Esophagus mucosa (tissue), 1 donor: ENCODE measurements at places on chromosomes 11 and 22. TPM values are rescaled to one million over a fixed set of nuclear protein-coding genes. Genes with fewer than 3 reads are reported as not detected.

- peak; percentile 90 for ATAC-seq
Measured at GRCh38 chr11:112163875-112164685, at the start of gene IL18. Gene IL18 (minus strand): TSS chr11:112164094. CDS start chr11:112155053, 9,041 bp downstream.

Gene BTG4
- total RNA-seq = not detected

- ATAC-seq = no peak
Measured at GRCh38 chr11:103652013-103652412, 384.4 kb upstream of the DDI1 start.

GRCh38 chr11:73229321-73229895 lies 11.3 kb downstream of the P2RY2 start:
- no peak for ATAC-seq

- no peak for ATAC-seq
Measured at GRCh38 chr11:6755303-6755952, 16.3 kb downstream of the OR2AG2 start.

DNA sequence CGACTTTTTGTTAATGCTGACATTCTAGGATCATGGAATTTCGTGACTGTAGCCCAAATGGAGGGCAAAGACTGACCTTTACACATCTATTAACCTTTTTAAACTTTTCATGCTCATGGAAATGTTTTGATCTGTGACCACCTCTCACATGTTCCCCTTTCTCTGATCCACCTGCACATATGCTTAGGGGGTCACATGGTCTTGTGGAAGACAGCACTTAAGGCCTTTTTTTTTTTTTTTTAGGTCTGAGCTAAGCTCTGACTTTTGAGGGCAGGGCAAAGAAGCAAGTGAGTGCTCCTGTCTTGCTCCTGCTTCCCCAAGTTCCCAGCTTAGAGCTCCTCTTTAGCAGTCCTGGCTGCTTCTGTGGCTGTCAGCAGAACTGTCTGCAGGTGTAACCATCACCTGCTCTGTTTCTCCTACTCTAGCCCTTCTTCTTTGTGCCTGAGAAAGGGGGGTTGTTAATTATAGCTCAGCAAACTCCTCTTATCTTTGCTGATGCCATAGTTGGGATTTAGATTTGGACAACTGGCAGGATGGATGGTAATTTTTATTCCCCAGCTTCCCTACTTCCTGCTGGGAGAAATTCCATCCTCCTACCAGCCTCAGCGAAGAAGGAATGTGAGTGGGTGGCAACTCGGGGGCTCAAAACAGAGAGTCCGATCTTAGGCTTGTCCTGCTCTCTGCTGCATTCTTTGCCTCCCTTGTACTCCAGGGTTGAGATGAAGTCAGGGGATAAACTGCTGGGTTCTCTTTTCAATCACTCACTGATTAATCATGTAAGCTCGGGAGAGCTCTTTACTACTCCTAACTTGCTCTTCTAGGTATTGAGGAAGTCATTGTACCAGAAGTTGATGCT lies 64.4 kb downstream of the GRAMD1B start:
- no peak for ATAC-seq

DNA sequence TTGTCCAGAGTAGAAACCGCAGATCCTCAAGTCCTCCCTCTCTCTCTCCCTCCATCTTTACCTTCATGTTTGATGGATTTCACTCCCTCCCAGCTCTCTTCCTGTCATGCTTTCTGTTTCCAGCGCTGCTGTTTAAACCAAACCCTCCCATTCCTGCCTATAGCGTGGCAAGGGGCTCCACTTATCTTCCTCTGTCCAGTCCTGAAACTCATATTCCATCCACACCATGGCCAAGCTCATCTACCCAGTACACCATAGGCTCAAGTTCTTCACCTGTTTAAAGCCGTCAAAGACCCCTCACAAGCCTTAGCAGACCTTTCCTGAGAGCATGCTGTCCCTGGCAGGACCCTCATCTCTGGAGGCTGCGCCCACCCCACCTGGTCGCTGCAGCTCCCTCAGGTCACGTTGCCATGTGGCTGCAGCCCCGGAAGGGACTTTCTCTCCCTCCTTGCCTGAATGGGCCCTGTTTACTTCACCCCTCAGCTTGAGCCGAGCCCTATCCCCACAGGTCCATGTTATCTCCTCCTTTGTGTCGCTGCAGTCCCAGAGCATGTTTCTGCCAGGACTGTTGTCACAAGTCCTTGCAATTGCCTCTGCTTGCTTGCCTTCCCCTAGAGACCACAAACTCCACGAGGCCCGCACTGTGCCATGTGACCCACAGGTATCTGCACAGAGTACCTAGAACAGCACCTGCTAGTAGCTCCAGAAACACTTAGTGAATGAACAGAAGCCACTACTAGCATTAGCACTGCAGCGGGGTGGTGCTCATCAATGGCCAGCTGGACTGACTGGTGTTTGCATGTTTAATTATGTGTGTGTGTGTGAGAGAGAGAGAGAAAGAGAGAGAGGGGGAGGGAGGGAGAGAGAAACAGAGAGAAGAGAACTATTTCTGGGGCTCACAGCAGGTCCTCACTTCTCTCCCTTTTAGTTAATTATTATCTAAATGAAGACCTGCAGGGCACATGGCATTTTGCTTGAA lies 149.4 kb upstream of the SNX19 start:
- no peak for ATAC-seq
